ENCODE measurements at places on chromosomes 1 and 21. TPM values are rescaled to one million over a fixed set of nuclear protein-coding genes. Genes with fewer than 3 reads are reported as not detected.

- no peak for DNase-seq
These were observed 20.5 kb upstream of the CD55 start for GRCh38 chr1:207300970-207301369.

- peak; percentile 67 for DNase-seq
These were observed 28.1 kb downstream of the RABIF start for GRCh38 chr1:202860744-202861419.

DNA sequence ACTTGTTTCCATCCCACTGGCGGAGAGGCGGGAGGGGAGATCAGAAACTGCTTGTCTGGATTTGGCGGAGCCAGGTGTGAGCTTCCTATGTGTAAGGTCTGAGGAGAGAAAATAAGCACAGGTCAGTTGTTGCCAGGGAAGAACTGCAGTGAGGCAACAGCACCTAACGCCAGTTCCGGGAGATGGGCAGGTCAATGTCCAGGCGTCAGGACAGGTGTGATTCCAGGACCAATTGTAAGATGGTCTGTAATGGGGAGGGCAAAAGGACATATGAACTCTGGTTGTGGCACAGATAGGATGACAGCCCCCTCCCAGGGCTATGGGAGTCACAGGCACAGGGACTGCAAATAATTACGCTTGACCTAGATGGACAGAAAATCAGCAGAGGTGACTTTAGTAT, 9.6 kb upstream of the KCNE1 start:
- no peak for DNase-seq

DNA sequence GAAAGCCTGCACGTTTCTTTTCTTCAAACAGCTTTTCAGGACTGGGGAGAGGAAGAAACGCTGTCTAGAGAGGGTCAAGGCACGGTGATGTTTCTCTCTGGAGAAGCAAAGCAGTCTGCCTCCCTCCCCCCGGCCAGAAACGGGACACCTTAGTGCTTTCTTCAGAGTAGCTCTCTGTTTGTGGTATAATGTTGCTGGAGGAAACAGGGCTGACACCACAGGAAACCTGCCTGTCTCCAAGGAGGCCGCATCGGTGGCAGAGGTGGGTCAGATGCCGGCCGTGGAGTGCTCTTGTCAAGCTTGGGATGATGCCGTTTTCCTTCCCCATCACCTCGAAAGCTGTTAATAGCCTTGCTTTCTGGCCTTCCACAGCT, 139.4 kb downstream of the DHRS3 start:
- no peak for DNase-seq

- peak; percentile 95 for DNase-seq
These were observed 33.4 kb upstream of the ARHGAP29 start for GRCh38 chr1:94270801-94271203.

GRCh38 chr1:51215169-51215568, 20.9 kb upstream of the RNF11 start:
- no peak for DNase-seq

DNA sequence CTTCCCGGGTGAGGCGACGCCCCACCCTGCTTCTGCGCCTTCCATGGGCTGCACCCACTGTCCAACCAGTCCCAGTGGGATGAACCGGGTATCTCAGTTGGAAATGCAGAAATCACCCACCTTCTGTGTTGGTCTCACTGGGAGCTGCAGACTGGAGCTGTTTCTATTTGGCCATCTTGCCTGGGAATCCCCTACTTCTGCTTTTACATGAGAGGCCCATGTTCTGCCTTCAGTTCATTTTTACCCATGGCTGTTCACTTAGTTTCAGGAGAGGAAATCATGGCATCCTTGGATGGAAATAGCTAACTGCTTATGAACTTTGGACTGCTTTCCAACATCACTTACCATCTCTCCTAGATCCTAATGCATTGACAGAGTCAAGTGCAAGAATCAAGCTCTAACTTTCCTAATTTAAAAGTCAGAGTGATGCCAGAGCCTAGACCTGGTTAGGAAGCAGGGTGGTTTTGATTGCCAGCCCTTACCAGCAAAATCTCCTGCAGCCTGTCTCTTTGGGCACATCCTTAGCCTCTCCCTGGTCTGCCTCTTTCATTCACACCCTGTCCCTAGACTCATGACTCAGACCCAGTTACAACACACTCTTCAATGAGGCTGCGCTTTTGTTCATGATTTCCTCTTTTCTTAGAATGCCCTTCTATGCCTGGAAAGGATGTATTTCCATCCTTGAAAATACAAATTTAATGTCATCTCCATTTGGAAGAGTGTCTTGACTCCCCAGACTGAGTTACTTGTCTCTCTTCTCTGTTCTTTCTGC, 137.2 kb downstream of the KCTD3 start:
- DNase-seq: peak; percentile 13

- DNase-seq: peak; percentile 14
These were observed 86.1 kb downstream of the OMA1 start for GRCh38 chr1:58460469-58460868.

- no peak for DNase-seq
These were observed 41.0 kb downstream of the ATP2B4 start for GRCh38 chr1:203667616-203668015.

DNA sequence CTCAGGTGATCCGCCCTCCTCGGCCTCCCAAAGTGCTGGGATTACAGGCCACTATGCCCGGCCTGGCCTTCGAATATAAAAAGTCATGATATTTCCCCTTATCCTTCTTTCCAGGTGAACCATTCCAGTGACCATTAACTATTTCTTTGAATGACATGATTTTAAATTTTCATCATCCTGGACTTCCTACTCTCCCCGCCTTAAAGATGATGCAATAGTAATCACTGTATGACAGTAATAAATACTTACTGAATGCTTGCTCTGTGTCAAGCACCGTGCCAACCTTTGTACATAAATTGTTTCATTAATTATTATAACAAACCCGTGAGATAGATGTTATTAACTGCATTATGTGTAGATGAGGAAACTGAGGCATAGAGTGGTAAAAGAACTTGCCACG, 19.9 kb upstream of the ATP1A1 start:
- no peak for DNase-seq

DNA sequence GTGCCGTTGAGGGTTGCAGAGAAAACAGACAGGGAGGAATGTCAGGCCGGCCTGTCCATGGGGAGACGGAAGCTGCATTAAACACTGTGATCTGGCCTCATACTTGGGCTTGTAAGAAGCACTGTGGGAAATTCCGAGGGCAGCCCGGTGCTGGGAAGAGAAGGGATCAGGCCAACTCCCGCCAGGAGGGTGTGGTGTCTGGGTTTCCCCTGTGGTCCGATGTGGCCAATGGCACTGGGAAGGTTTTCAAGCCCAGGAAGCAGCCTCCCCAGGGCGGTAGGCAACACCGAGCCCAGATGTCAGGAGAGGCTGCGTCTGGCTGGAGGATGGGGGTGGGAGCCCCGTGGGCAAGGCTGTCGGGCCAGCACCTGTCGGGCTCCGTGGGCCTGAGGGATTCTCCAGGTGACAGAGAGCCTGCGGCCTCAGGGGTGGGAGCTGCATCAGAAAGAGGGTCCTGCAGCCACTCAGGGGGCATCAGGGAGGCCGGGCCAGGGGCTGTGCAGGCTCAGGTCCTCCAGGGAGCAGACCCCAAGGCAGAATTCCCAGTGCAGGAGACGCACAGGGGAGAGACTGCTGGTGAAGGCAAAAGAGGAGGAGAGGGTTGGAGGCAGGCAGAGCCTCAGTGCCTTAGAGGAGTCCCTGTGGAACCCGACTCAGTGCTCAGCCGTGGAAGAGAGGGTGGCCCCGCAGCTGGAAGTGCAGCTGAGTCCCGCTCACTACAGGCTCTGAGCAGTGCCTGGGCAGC, 8.4 kb downstream of the UBASH3A start:
- DNase-seq: peak; percentile 79

DNA sequence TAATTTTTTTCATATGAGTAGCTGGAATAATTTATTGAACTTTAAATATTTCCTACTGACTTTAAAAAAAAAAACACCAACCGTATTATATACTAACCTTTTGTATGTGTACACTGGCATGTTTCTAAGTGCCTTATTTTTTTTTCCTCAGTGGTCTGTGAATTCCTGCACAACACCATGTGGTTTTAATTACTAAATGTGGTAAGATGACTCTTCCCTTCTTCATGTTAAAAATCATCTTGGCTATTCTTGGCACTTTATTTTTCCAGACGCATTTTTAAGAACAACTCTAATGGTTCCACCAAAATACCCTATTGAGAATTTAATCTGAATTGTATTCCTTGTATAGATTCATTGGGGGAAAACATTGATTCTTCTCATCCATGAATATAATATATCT, 28.4 kb downstream of the PPP2R5A start:
- no peak for DNase-seq

GRCh38 chr21:27078915-27079314, 112.0 kb upstream of the ADAMTS5 start:
- no peak for DNase-seq

DNA sequence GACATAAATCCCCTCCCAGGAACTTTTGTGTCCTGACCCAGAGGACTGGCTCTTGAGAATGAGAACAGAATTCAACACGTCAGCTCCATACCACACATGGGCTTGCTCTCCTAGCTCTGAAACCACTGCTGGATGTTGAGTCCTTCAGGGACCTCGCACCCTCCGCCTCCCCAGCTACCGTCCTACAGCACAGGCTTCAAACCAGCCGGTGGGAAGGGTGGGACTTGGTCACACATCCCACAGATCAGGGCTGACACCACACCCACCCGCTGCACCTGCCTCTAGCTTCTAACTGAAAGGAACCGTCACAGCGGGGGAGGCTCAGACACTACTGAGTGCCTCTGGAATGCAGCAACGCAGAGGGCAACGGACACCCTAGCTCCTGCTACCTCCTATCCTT, 24.0 kb downstream of the MRAP start:
- no peak for DNase-seq

- no peak for DNase-seq
These were observed 5.2 kb upstream of the DMRTB1 start for GRCh38 chr1:53454019-53454418.

GRCh38 chr1:50812346-50812745, 147.7 kb downstream of the FAF1 start:
- DNase-seq: no peak

- peak; percentile 62 for DNase-seq
These were observed 212.0 kb upstream of the FAM78B start for GRCh38 chr1:166378805-166379204.

DNA sequence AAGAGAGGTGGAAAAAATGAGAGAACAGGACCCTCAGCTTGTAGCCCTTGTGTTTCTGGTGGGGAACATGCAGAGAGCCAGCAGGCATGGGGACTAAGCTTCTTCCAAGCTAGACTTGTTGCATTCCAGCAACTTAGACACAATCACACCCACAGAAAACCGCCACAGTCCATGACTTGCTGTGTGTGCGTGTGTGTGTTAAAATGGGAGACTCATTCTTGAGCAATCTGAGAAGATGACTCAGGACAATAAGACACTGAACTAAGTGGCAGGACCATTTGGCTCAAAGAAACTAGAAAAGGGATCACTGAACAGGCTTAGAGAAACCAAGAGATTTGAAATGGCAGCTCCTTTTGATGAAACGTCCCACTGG, 78.0 kb downstream of the HLX start:
- peak; percentile 61 for DNase-seq

DNA sequence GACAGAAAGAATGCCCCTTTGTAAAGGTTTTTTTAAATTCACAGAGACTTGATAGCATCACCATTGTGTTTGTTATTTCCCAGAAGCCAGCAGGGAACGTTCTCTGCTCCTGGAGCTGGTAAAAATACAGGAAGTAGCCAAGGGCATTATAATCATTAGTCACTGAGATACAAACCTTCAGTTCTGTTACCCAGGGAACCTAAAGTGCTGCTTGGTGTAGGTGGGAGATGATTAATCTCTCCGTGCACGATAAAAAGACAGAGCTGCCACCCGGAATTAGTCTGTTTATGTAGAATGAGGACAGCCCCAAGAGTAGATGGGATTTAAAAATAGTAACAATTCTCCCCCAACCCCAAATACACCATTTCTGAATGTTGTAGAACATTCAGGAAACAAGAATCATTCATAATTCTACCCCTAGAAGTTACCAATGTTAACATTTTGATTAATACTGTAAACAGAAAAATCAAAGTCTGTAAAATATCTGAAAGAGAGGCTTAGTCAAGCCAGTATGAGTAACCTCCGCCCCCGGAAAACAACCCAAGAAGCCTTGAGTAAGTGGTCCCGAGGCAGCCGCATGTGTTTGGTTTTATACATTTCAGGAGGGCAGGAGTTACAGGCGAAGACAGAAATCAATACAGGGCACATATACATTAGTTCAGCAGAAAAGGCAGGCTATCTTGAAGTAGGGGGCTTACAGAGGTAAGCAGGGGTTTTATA, 45.3 kb upstream of the CTBS start:
- DNase-seq: peak; percentile 86

The KRTAP19-1 gene
- total RNA-seq: not detected

The UBE2U gene
- not detected for total RNA-seq

The CHODL gene
- total RNA-seq: not detected

The CCDC30 gene
- total RNA-seq: 0.15 TPM

The TNFRSF14 gene
- 12.1 TPM for total RNA-seq

The ATP1A4 gene
- total RNA-seq: not detected

The TPTE gene
- total RNA-seq: 5.9 TPM

The OR10Z1 gene
- total RNA-seq: not detected

The CSF3R gene
- not detected for total RNA-seq

The IGSF9 gene
- 2.7 TPM for total RNA-seq

The IFNLR1 gene
- total RNA-seq: 1.3 TPM

All from Daoy (cell line).